ENCODE measurements at places on chromosomes 1 and 21.

DNA sequence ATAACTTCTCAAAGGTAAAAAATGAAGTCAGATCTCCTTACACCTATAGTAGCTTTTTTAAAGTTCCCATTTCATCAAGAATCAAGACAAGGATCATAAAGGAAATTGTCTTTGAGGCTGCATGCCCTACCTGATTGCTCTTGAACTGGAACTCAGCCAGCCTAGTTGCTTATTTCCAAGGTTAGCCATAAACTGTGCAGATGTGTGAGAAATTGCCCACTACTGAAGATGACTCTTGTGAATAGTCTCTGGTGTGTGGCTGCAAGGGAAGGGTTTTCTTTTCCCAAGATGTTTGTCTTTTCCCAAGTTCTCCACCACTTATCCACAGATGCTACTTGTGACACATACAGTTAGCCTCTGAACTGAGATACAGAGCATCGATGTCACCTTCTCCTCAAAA lies 81.7 kb upstream of the DUSP10 start:
- DNase-seq, result no peak

DNA sequence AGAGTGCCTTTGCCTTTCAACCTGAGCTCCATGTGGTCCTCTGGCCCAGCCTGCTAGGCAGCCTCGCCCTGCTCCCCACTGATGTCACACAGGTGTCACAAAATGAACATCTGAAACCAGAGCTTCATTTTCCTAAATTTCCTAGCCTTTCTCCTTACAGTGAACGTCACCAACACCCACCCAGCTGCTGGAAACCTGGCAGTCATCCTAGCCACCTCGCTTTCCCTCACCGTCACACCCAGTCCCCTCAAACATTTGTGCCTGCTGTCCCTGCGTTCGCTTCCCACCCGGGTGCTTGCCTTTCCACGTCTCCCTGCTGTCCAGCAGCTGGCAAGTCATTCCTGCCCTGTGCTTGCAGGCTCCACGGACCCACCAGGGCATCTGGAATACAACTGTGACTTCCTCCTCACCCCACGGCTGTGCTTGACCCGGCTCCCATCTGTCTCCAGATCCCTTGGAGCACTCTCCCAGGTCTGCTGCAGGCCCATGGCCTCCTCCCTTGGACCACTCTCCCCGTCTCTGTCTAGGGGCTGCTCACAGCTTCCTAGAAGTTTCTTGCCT lies 23.5 kb downstream of the ADARB1 start:
- no peak for DNase-seq

DNA sequence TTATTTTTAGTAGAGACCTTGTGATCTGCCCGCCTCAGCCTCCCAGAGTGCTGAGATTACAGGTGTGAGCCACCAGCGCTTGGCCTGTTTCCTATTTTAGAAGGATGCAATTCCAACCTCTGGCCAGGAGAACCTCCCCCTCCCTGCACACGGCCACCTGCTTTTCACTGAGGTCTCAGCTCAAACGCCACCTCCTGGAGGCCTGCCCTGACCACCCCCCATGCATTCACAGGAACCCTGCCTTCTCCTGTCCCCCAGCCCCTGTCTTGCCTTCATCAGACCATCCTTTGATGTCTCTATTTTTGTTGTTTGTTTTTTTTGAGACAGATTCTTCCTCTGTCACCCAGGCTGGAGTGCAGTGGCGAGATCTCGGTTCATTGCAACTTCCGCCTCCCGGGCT lies 2.3 kb downstream of the SRM start:
- no peak for DNase-seq

DNA sequence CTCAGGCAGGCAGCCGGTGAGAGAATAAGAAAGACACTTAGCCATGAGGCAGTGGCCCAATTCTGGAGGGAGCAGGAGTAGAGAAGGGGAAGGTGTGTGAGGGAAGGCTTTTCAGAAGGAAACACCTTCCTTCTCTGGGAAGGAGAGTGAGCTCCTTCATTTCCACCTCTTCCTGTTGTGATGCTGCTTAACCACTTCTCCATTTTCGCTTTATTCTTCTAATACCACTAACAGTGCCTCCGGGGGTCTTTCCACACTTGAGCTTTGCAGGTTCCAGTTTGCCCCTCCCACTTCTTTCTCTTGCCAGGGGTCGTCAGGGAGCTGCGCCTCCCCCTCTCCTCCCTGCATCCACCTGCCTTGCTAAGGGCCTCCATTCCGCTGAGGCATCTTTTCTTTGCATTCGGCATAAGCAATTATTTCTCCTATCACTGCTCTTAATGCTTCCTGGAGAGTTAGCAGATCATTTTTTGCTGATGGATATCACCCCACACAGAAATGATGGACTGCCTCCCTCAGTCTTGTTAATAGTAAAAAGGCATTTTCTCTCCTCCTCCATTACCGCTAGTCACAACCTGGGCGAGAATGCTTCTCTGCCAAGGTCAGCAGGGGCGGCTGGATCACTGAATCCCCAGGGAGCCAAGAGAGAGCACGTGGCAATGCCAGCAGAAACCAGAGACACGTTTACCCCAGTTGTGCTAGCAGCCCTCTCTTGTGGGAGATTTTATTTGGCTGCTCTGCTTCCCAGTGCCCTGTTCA lies 74.8 kb downstream of the ELAVL4 start:
- DNase-seq, result no peak

DNA sequence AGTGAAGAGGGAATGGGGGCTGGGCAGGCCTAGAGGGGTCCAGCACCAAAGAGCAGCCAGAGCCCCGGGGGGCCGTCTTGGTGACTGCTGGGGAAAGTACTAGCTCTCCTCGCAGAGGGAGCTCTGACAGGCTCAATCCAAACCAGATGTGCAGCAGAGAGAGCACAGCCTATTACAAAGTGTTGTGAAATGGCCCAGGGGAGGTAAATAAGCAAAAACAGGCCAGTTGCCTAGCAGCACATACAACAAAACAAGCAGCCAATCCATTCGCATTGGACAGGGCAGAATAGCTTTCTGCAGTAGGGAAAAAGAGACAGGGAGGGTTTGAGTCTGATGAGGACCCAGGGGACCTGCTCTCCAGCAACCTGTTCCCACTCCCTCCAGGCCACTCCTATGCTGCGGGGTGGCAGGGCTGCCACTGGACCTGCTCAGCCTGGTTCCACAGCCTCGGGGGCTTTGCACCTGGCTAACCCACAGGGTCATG lies 239.6 kb upstream of the FGGY start:
- DNase-seq, result no peak

DNA sequence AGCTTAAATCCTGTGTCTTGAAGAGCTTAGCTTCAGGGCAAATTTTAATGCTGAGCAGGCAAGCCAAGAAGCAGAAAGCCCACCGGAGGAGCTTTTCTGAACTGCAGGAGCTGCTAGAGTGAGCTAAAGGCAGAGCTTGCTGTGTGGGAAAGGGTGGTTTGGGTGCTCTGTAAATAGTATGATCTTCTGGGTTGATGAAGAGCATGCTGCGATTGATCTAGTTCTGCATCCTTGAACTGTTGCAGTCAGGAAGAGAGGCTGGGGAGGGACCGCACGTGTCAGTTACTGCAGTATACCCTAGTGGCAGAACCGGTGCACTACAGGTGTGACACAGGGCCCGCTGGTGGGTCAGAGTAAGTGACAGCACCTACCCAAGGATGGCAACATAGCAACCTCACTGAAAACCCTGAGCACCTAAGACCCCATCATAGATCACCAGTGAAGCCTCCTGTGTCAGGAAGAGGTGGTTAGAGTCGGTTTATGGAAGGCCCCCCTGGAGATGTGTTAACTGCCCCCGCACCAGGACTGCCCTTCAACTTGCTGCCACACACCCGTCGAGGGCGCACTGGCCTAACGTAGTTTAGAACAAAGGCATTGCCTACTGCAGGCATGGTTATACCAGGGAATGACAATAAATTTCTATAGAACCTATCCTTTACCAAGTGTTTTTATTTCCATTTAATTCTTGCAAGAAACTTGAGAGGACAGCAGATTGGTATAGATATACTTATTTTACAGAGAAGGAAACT lies 146.0 kb upstream of the KIAA0040 start:
- peak; percentile 46 for DNase-seq

DNA sequence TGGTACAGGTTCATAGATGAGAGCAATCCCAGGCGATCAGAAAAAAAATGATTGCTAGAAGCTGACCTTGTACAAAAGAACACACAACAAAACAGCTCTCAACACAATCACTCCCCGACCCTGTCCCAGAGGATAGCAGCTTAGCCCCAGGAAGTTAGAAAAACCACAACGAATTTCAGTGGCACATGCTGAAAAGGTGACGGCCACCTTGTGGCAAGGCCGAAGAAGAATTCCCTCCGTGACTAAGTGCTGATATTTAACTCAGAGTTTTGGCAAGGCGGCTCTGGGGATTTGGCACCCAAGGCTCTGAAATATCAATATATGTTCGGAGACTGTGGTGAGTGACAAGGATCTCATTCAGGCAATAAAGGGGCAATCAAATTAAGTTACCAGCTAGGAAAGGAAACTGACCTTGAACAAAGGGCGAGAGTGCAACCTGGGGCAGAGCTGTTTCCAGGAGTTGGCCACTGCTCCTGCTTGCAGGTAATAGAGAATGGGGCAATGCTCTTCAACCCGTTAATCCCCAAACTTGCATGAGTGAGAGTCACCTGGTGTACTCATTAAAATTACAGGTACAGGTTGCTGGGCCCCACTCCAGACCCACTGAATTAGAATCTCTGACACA lies 96.2 kb downstream of the BEND5 start:
- DNase-seq, result no peak

- DNase-seq, result no peak
Measured at GRCh38 chr1:98340511-98340910, 321.0 kb upstream of the SNX7 start.

DNA sequence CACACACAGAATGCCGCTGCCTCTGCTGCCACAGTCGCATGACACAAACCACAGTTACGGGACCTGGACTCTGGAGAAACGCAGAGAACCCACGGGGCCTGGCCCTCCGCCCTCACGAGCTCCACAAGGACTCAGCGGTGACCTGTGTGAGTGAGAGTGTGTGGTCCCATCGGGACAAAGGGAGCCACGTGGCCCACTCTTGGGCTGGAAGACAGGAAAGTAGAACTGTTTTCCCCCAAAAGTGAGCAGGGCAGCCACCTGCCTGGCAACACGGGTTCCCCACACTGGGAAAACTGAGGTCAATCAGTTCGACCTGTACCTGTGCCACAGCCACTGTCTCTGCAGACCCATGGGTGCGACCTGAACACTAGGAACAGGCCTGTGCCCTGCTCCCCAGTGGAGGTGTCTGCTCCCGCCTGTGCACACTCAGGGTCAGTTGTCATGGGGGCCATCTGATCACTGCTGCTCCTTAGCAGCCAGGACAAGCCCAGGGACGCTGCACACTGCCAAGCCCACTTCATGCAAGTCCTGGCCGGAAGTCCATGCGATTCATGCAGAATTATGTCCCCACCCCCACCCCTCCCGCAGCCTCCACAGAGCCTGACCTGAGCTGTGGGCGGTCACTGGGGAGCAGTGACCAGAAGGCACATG lies 54.4 kb upstream of the ADARB1 start:
- DNase-seq, result no peak

DNA sequence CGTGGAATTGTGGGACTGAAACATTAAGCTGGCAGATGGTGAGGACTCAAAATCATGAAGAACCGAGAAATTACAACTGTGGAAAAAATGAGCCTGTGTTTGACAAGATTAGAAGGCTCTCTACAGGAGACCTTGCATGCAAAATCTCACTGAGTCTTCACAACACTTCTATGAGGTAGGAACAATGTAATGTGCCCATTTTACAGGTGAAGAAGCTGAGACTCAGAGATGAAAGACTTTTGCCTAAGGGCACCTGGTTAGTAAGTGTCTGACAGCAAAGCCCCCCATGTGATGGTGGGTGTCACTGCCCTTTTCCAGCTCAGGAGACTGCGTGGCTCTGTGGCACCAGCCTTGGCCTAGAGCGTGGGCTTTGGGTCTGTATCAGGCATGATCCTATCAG lies 21.0 kb downstream of the OPRD1 start:
- DNase-seq, result no peak

- no peak for DNase-seq
Measured at GRCh38 chr21:39137248-39138178, 45.7 kb downstream of the PSMG1 start.

DNA sequence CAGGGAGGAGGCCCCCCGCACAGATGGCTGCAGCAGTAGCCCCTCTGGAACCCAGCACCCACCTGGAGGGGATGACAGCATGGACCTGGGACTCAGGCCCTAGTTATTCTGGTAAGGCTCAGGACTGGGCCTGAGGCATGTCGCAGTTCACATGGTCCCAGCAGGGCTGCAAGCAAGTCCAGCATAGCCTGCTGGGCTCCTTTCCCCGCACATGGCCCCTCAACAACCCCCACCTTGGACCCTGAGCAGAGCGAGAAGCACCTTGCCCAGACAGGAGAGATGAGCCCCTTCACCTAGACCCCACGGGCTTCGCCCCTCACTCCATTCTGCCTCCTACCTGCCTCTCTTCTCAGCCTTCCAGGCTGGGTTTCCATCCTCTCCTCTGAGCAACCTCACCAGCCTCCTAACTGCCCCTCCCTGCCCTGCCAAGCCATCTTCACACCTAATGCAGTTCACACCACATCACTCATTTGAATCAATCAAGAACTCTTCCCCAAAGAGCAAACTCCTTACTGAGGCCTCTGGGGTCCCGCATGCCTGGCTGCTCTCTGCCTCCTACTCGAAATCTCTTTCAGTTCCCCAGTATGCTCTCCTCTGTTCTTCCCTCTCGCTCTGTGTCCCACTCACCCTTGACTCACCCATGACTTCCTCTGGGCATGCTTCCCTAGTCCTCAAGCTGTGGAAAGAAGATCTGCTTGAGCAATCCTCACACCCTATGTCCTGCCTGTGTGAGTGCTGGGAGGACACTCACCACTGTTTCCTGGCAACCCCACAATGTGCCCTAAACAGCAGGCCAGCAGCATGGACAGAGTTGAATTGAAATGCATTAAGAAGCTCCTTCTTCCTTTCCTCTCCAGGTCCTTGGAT lies 9.4 kb upstream of the THEMIS2 start:
- DNase-seq, result peak; percentile 99

DNA sequence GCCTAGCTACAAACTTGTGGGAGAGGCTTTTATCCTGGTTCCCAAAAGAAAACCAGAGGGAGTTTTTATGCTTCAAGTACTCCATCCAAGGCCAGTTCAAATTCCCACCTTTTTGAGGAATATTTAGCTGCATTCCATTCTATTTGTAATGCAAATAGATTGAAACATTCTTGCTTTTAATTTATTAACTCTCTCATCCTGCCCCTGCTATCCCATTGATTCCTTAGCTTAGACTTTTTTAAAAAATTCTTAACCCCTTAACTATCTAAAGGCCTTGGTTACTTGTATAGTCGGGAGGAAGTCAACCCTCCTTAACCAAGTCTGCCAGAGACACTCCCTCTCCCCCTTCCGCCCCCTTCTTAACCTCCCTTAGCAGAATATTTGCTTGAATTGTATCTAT lies 2.5 kb upstream of the MOV10 start:
- DNase-seq, result no peak

GRCh38 chr1:58870298-58870676 lies 86.4 kb upstream of the JUN start:
- no peak for DNase-seq

- no peak for DNase-seq
Measured at GRCh38 chr1:38915352-38915948, 26.2 kb downstream of the RHBDL2 start.

All from suppressor macrophage treated with lipopolysaccharide for 1 hour (primary cell).